ENCODE measurements at places on chromosomes 2 and 18.

DNA sequence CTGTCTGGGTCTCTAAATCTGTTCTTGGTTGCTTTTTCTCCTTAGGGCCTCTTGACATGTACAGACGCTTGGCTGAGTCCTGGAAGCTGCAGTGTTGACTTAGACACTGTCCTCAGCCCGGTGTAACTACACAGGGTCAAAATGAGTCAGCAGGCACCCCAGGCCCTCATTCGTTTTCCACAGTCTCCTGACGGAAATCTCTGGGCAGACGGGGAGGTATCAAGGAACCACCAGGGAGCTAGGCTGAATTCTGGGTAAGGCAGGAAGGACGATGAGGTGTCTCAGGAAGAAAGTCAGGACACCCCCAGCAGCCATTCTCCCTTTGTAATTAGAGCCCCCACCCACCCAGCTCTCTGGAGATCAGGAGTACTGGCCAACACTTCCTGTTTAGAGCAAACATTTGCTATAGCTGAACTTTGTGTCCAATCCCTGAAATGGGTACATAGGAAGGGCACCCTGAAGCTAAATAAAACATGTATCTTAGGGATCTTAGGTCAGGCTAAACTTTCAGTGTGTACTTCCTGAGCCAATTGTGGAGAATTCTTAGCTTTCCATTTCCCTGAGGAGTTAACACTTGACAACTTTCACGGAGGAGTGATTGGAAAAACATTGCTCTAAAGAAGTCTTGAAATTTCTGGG is 23.9 kb upstream of the EPAS1 start:
- no peak for DNase-seq

GRCh38 chr18:48816554-48816953 is 134.2 kb downstream of the SMAD7 start:
- no peak for DNase-seq

DNA sequence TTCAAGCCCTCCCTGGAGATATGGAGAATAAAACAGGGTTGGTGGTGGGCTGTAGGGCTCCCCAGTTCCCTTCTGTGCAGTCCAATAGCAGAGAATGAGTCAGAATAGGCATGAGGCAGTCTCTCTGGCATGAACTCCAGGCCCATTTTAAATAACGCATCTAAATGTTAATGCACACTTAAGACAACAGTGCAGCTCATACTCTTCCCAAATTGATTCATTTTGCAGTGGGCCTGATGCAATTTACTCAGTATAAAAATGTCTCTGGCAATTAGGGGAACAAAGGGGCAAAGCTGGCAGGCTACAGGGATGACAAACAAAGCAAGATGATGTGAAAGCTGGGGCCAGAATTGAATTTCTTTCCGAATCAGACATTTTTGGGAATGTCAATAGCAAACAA is 402.8 kb downstream of the CLIP4 start:
- DNase-seq = no peak

GRCh38 chr2:195392446-195393336 is 264.3 kb upstream of the SLC39A10 start:
- DNase-seq = no peak

DNA sequence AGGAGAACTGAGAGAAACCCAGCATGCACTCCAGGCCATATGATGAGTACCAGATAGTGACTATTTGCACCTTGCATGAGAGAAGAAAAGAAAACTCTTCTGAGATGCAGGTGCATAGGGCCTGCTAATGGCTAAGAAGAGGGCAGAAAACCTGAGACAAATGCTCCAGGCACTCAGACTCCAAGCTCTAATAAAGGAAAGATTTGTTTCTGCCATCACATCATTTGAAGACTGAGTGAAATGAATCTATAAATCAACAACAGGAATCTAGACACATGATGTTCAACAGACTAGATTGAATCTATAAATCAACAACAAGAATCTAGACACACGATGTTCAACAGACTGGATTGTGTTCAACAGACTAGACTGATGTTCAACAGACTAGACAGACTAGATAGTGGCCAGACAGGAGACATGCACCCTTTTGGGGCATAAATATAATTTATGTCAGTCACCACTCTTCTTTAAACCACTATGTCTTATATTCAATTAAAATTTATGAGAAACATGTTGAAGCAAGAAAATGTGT is 482.7 kb upstream of the UBE2E3 start:
- DNase-seq = no peak

DNA sequence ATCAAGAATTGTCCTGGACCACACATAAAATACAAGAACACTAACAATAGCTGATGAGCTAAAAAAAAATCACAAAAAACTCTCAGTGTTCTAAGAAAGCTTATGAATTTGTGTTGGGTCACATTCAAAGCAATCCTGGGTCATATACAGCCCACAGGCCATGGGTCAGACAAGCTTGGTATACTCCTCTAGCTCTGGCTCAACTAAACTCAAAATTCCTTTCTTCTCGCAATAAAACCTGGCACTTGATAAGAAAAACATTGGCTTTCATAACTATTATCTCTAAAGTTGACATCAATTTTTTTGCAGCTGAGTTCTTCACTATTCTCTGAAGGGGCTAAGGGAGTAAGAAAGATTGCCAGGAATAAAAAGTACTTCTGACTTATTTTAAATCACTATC is 38.3 kb downstream of the FBXO48 start:
- DNase-seq = no peak

- no peak for DNase-seq
These were observed 78.9 kb downstream of the MYT1L start for GRCh38 chr2:2252179-2252578.

DNA sequence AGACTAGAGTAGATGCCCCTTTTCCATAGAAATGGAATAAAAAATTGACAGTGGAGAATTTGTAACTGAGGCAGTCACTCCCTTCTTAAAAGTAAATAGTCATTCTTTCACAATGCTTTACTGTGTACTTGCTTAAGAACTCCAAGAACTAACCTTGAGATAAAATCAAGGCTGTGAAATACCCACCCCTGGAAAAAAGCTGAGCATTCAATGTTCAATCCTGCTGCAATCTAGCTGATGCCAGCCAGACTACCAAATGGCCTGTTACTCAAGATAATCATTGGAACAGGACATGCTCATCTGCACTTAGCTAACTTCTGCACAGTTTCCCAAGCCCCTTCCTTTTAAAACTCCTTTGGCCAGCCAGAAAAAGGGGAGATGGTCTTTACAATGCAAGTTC is 367.4 kb upstream of the GULP1 start:
- no peak for DNase-seq

DNA sequence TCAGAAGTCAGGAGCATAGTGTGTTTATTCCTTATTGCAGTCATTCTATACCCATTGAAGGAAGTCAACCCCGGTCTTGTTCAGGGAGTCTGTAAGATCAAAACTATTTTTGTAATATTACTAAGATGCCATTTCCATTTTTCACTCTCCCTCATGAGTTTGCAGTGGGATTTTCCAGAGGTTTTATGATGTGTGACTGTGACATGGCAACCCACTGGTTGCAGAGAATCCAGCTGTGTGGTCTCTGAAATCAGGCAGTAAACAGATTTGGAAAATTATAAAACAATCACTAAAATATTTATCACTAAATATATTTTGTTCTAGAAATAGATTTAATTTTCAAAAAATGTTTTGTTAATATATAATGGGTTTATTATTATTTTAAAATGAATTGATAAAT is 38.1 kb downstream of the DLGAP1 start:
- no peak for DNase-seq

- no peak for DNase-seq
These were observed 13.5 kb upstream of the CALCRL start for GRCh38 chr2:187461294-187462261.

DNA sequence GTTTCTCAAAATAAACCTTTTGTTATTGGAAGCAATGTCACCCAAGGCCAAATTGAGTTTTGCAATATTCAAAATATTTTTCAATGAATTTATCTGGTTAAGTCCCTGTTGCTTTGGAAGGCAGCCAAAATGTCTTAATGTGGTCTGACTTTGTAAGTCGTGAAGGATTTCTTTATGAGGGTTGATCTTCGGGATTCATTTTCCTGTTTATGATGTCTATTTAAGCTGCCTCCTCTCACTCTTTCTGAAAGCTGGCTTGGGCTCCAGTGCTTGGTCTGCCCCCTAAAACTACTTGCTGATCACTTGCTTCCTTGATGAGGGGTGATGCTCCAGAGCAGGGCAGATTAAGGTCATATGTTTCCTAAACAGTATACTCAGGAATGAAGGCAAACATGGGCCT is 141.1 kb downstream of the ANTXR1 start:
- no peak for DNase-seq

DNA sequence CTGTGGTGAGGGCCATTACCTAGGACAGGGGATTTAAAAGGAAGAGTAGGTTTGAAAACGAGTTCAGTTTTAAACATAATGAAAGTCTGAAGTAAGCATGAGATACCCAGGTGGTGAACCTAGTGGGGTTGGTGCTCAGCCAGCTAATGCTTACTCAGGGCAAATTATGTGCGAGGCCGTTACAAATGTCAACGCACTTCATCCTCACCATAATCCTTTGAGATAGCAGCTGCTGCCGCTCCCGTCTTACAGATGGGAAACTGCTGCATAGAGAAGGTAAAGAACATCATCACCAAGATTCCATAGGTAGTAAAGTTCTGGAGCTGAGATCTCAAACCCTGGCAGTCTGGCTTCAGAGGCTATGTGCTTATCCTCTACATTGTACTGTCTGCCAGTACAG is 209.0 kb downstream of the DYM start:
- DNase-seq = no peak

All from T-helper 2 cell treated with Interferon-gamma antibody and Interleukin-4, amounts not matched to agents 5 μg/mL and 100 μg/mL, for 36 hours (primary cell).